Stimulated activated CD8-positive, alpha-beta memory T cell treated with anti-CD3 and anti-CD28 coated beads, Interleukin-15, amount 100 ng/mL, for 4 hours (primary cell): ENCODE measurements at places on chromosomes 13 and 19.

DNA sequence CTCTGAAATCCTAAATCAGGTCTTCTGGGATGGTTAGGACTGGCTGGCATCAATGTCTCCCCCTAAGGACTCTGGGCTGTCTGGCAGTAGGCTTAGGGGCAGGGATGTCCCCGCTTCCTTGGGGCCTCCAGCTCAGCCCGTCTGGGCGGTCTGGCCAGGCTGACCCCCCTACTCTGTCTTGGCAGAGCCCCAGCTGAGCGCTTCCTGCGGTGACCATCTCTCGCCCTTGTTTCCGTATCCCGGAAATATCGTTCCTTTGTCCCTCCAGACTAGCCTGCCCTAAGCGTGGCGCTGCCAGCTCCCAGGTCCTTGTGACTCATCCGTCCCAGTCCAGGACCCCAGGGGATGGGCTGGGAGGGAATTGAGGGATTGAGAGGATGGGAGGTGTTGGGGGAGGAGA is 11.3 kb downstream of the GTPBP3 start:
- DNase-seq = no peak

DNA sequence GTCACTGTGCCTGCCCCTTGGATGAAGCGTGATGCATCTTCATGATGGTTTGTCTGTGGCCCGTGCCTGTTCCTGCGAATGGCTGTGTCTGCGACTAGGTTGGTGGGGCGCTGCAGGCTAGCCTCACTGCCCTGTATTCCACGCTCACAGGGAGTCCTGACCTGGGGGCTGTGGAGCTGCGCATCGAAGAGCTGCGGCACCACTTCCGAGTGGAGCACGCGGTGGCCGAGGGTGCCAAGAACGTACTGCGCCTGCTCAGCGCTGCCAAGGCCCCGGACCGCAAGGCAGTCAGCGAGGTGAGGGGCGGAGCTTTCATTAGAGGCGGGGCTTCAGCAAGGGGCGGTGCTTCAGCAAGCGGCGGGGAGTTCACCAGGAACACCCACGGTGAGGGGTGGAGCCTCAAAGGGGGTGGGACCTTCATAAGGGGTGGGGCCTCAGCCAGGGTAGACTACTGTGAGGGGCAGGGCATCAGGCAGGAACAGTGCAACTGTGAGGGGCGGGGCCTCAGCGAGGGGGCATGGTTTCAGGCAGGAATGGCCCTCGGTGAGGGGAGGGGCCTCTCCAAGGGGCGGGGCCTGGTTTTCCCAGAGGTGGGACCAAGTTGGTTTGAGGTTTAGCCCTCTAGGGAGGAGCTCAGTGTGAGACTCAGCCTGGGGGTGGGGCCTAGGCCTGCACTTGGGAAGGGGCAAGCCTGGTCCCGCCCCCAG is 17.2 kb downstream of the PKN1 start:
- no peak for DNase-seq

GRCh38 chr19:41159881-41160280 is 33.1 kb upstream of the CYP2S1 start:
- no peak for DNase-seq

- peak; percentile 59 for DNase-seq
These were observed at the start of gene PLEKHF1 for GRCh38 chr19:29665215-29665825. PLEKHF1 (plus strand) TSS chr19:29665461; CDS start chr19:29673840, 8,379 bp downstream.

DNA sequence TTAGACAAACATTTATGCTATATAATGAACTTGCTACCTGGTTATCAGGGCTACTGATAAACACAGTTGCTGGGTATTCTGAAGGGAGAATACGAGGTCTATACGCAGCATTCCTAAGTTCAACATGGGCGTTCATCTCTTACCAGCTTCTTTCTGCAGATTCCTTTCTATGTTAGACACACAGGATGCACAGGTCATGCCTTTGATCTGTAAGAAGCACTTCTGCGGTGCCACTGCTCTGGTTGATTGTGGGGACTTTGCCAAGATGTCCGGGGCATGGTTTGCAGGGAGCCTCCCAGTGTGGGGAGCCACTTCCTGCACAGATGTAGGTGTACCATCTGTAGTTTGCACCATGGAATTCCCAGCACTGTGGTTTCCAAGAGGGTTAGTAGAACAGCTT is 40.9 kb downstream of the ATP7B start:
- DNase-seq = no peak

DNA sequence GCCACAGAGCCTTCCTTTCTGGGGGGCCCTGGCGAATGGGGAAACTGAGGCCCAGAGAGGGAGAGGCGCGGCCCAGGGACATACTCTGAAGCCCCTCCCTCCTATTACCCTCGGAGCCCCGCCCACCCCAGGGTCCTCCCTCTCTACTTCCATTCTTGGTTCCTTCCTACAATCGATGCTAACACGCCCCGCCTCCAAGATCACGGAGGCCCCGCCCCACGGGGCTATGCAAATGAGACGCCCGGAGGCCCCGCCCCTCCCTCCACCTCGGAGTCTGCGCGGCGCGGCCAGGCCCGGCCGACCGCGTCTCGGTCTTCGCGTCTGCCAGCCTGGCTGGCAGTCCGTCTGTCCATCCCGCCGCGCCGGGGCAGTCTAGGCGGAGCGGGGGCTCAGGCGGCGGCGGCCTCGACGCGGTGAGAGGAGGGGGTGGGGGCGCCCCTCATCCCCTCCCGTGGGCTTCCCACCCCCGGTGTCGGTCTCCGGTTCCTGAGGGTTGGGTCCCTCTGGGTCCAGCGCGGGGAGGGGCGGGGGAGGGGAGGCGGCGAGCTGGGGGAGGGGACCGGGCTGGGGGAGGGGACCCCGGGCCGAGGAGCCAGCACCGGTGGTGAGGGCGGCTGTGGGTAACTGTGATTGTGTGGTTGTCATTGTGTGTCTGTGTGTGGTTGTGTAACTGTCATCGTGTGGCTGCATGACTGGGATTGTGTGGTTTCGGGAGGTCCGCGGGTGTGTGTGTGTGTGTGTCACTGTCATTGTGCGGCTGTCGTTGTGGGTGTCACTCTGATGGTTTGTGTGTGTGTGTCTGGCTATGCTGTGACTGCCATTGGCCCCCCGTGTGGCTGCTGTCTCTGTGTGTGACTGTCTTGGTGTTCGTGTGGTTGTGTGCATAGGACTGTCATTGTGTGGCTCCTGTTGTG is at the start of gene PLPPR2:
PLPPR2 (plus strand) TSS at position 273 of the 914 bp plus-strand sequence. CDS start 2,242 bp downstream, outside the sequence.
- DNase-seq = peak; percentile 53

GRCh38 chr13:97249796-97250495 is 27.8 kb downstream of the MBNL2 start:
- no peak for DNase-seq

DNA sequence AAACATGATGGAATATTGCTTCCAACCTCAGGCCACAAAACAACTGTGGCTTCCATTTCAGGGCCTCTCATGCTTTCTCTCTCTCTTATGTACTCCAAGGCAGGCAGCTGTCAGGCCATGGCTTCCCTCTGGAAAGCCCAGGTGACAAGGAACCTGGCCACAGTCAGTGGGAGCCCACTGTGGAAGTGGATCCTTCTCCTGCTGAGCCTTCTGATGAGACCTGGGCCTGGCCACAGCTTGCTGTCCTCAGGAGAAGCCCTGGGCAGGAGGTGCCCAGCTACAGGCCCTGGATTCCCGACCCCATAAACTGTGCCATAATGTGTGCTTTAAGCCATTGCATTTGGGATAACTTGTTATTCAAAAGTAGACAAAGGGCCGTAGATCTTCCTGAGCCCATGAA is 71.2 kb downstream of the SPACA7 start:
- DNase-seq = no peak

GRCh38 chr13:78309497-78310180 is 293.7 kb downstream of the POU4F1 start:
- DNase-seq = no peak

DNA sequence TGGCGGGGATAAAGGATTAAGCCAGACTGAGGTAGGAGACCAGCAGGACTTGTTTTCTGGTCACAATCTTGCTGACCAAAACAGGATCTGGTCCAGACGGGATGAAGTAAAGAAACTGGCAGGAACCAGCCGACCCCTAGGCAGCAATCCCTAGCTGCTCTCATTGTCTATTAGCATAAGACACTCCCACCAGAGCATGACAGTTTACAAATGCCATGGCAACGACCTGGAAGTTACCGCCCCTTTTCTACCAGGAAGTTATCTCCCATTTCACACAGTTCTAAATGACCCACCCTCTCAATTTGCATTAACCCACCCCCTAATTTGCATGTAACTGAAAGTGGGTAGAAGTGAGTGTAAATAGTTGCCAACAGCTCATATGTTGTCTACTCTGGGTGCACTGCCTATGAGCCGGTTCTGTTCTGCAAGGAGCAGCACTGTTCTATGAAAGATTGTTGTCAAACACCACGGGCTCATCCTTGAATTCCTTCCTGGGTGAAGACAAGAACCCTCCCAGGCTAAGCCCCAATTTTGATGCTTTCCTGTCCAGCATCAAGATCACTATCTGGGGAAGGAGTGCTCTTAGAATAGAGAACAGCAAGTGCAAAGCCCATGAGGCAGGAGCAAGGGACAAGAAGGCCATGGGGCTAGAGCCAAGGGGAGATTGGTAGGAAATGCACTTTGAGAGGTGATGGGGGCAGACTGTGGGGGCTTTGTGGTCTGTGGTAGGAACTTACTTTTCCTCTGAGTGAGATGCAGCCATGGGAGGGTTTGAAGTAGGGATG is 13.9 kb upstream of the FBXO27 start:
- DNase-seq = no peak

GRCh38 chr19:45280471-45280961 is 29.4 kb downstream of the MARK4 start:
- no peak for DNase-seq

GRCh38 chr19:45881909-45882528 is 3.9 kb downstream of the IRF2BP1 start:
- no peak for DNase-seq

- DNase-seq = no peak
These were observed 882.6 kb upstream of the SLITRK5 start for GRCh38 chr13:86788616-86789015.

DNA sequence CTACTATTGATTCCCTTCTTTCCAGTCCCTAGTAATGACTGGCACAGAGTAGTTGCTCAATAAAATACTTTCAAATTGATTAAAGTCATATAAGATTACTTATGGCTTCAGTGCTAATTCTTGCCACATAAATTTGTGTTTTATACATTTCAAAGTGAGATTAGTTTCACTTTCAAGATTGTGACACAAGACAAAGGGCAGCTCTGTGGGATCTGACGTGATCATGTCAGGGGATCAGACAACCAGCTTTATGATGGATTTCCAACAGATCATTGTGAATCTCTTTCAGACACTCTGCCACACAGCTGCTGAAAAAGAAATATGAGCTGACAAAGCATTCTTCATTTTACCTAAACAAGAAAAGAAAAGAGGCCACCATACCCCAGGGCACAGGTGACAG is 73.4 kb upstream of the POMP start:
- DNase-seq = no peak
